NCI-H2227 treated with DMSO at 0.1 percent for 48 hours (cell line): ENCODE measurements at places on chromosomes 4 and X.
A peak's percentile ranks its signal among the peaks of the same experiment; 100 is the strongest.

DNA sequence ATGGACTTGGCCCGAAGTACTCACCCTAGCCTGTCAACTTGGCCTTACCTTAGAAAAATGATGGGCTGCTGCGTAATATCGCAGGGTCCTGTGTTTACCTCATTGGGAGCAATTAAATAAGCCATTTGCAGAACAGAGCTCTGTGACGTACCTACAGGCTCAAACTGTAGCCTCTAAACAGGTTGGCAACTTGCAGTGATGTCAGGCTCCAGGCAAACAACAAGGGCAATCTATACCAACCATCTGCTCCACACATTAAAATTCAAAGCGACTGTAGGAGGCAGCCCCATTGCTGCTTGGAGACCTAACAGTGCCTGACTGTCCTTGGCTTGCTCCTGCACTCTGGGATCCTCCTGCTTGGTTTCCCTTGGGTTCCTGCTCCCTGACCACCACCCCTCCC, 17.2 kb downstream of the VGLL1 start:
- no peak for DNase-seq

- DNase-seq = no peak
These were observed 14.7 kb downstream of the STAP1 start for GRCh38 chr4:67573193-67573592.

DNA sequence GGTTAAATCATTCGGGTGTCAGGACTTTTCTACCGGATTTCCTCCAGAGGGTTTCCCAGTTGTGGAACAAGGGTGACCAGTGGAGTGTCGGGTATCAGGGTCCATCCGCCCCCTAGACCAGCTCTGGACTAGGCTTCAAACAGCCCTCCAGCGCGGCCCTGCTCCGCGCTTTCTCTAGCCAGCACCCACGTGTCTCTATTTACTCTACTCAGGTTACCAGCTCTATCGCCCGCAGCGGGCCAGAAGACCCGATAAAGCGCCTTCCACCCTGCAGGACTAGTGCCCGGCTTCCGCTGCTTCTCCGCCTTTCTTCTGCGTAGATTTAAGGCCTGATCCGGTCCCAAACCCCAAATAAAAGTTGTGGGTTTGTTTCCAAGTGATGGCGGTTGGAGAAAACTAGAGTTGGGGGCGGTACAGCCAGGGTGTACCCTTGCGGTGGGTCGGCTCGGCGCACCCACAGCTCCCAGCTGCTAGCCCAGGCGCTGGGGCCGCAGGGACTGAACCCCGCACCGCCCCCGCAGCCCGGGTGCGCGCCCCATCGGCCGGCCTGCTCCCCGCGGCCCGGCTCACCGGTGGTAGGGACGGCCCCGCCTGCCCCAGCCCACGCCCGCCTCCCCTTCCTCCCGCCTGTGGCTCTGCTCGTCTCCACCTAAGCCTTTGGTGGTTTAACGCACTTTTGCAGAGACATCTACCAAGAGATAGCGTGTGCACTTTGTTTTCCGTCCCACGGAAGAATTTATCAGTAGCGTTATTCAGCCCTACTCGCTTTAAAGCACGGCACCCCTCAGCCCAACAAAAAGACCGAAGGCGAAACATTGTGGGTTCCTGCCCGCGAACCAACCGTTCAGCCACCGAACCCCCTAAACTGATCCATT, 2.1 kb downstream of the LEF1 start:
- DNase-seq = no peak

DNA sequence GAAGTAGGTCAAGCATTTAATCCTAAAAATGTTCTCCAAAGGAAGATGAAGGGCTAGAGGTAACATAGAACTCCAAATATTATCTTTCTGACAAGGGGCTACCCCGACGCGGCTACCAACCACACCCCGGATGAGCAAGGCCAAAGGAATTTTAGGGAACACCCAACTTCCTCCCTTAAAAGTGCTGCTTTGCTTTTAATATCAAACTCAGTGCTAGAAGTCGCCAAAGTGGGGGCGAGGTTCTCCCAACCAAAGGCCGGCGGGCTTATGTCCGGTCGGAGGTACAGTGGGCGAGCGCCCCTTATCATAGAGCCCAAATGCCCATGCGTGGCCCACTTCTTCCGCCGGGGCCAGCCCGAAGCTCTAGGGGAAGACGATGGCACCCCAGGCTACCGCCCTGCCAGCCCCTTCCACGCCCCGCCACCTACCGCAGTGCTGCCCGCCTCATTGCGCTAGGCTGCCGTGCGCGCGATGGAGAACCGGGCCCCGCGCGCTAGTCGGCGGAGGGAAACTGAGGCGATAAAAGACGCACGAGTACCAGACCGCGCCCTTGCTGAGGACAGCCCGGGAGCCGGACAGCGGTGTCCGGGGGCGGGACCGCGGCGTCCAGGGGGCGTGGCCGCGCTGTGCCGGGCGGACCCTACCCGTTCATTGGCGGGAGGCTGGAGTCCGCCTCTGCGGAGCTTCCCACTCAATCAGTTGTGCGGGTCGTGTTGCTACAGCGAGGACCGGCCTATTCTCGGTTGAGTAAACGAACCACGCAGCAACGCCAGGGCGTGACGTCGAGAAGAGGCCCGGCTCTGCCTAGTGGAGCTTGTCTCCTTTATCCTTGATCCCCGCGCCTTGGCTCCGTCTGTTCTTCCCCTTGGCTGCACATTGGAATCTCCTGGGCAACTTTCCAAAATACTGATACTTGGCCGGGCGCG, at the start of gene ACOT9:
TSS of gene ACOT9 (minus strand) at position 580 of the 926 bp plus-strand sequence. CDS start at position 448, 132 bp downstream.
- peak; percentile 92 for DNase-seq

DNA sequence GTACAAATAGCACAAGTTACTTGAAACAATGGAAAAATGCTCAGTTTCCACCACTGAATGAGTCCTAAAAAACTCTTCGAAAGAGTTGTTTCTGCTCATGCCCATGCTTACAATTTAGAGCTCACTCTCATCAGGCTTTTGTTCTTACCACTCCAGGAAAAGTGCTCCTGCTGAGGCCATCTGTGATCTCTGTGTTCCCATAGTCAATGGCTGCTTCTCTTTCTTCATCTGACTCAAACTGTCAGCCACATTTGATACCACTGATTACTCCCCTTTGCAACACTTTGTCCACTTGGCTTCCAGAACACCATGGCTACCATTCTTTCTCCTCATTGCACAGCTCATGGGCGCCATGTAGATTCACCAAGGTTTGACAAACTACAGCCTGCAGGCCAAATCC, 80.0 kb upstream of the SLC34A2 start:
- no peak for DNase-seq
